Mucosa of gallbladder (tissue), 1 donor: ENCODE measurements at places on chromosomes 7 and 10. TPM values are rescaled to one million over a fixed set of nuclear protein-coding genes. Genes with fewer than 3 reads are reported as not detected.

- no peak for DNase-seq
These were observed 4.0 kb downstream of the CCAR1 start for GRCh38 chr10:68725016-68725415.

GRCh38 chr10:117927332-117927731 is 119.4 kb downstream of the RAB11FIP2 start:
- no peak for DNase-seq

Gene NPFFR1
- 0.03 TPM for total RNA-seq

DNA sequence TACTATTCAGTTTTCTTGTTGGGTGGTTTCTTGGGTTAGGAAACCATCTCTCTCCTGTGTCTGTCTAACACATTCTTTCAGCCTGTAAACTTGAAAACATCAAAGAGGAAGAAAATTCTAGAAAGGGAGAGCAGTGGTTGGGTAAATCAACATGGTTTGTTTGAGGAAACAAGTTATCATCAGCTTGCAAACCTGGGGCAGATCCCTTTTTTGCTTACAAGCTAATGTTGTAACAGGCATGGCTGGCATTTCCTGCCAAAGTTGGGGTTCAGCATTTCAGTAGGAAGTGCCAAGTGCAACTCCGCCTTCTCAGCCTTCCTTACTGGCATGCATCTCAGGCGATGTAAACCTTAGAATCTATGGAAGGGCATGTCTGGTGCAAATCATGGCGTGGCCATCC is 112.6 kb downstream of the EEPD1 start:
- DNase-seq, result no peak

GRCh38 chr10:112848868-112849430 is 101.1 kb upstream of the TCF7L2 start:
- DNase-seq, result no peak

Gene SDK1
- total RNA-seq, result 6.6 TPM

Gene GPRIN2
- 14.8 TPM for total RNA-seq

DNA sequence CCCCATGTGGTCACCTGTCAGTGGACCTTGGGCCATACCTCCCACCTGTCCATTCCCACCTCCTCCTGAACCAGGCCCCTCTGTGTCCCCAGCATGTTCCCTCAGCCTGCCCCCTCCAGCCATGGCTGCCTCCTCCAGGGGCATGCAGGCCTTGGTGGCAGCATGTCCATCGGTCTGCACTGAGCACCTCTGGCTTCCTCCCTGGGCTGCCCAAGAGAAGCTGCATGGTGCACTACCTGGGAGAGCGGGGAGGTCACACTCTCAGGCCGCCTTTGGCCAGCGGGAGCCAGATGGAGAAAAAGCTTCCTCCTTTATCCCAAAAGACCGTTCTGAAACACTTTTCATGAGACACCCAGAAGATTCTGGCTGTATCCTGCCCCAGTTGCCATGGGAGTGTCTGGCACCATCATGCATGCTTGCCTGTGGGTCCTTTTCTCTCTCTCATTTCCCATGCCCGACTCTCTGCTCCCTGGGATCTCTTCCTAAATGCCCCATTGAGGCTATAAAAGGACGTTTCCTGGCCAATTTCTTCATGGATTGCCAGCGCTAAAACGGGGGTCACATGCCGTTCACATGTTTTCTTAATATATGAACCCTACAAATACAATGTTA is 45.5 kb upstream of the MGMT start:
- DNase-seq, result no peak

Gene CYP2E1
- 4.7 TPM for total RNA-seq

Gene PRF1
- total RNA-seq, result 7.3 TPM

DNA sequence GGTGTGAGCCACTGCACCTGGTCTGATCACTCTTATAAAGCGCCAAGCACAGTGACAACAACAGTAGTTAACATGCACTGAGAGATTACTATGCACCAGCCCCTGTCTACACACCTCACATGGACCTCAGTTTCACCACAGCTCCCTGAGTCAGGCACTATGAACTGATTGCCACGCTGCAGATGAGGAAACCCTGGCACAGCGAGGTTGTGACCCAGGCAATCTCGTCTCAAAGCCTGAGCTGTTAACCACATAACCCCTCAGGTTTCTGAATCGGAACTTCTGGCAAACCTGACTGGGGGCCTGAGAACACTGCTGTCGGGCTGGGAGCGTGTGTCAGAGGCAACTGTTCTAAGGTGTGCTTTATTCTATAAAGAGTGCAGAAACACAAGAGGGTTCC is 150.8 kb downstream of the RNF216 start:
- no peak for DNase-seq

DNA sequence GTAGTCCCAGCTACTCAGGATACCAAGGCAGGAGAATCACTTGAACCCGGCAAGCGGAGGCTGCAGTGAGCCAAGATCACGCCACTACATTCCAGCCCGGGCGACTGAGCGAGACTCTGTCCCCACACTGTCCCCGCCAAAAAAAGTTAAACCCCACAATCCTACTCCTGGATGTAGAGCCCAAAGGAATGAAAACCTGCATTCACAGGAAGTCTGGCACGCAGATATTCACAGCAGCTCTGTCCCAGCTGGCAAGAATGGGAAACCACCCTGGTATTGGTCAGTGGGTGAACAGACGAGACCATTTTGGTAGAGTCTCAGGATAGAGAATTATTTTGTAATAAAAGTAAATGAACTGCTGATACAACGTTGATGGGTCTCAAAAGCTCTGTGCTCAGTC is 225.2 kb downstream of the MAD1L1 start:
- DNase-seq, result no peak

DNA sequence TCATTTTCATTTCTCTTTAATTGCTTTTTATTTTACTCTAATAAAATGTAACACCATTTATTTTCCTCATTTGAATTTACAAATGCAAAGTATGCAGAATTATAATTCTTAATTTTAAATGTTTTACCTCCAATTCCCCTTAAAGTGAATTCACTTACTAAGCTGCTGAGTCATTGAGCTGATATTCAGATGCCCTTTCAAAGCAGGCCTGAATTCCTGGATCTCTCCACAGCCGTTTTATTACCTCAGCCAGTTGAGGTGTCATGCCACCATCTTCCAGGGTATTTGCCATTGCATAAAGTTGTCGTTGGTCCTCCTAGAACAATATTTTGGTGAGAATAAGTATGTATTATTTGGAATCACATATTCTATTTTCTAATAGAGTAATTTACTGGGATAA is 33.2 kb downstream of the GNAT3 start:
- no peak for DNase-seq

DNA sequence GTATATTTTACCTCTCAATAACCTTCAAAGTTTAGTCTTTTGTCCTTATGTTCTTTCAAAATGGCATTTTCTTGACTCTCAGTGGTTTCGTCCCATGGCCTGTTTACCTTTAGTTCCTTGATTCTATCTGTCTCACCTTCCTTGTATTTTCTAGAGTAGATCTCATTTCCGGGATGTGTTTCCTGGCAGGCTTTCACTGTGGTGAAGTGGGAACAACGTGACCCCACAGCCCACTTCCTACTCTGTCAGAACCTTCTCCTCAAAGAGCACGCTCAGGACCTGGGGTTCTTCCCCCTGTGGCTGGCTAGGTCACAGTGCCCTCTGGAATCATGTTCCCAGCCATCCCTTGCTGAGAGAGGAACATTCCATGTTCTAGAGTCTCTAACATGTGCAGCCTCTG is 129.9 kb upstream of the ZNF32 start:
- DNase-seq, result no peak
